ENCODE measurements at places on chromosomes 1 and 21. TPM values are rescaled to one million over a fixed set of nuclear protein-coding genes. Genes with fewer than 3 reads are reported as not detected.

Gene SYTL1
- 0.46 TPM for total RNA-seq

Gene MFAP2
- 172 TPM for total RNA-seq

Gene SMPDL3B
- total RNA-seq = not detected

Gene SLC19A1
- 11.0 TPM for total RNA-seq

Gene PTPRU
- 3.5 TPM for total RNA-seq

Gene OR2L8
- total RNA-seq = not detected

Gene COL8A2
- total RNA-seq = 8.2 TPM

Gene OR10K1
- total RNA-seq = not detected

DNA sequence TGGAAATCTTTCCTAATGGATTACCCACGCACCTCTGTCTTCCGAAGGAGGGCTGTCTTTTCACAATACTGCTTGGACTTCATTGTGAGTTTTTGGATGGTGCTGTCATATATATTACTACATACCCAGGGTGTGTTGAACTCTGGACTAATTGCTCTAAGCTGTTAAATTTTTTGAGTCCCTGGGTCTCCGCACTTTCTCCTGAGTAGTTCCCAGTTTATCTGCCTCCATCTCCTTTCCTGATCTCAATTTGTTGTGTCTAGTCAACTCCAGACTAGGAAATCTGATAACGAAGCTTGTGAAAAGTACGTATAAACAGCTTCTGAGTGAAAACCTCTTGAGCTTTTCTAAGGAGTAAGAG is 211.1 kb downstream of the ROR1 start:
- no peak for DNase-seq

GRCh38 chr21:23394458-23394857 is 2212.8 kb downstream of the MRPL39 start:
- DNase-seq = no peak

DNA sequence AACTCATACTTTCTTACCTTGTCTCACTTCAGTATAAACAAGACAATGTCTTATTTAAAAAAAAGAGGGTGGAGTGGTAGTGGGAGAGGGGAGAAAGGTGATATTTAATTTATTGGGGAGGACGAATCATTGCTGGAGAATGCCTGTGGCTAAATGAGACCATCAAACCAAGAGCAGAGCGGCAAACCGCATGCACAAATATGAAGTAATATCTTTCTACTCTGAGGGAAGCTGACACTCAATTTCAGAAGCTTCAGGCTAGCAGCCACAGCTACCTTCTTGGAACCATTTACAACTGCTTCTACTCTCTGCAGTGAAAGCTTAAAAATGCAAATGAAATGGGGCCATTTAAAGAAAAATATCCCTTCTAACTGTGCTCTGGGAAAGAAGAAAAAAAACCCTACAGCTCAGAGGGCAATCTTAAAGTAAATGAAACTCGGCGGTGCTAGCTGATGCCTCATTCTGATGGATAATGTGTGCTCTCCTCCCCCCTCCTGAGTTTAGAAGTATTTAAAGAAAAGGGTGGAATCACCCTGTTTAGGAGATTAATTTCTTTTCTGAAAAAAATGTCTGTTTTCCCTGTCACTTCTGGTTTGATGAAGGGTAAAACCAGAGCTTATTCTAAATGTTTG is 178.2 kb upstream of the CAMK1G start:
- DNase-seq = no peak

- DNase-seq = no peak
These were observed 136.8 kb downstream of the TYW3 start for GRCh38 chr1:74869702-74870101.

DNA sequence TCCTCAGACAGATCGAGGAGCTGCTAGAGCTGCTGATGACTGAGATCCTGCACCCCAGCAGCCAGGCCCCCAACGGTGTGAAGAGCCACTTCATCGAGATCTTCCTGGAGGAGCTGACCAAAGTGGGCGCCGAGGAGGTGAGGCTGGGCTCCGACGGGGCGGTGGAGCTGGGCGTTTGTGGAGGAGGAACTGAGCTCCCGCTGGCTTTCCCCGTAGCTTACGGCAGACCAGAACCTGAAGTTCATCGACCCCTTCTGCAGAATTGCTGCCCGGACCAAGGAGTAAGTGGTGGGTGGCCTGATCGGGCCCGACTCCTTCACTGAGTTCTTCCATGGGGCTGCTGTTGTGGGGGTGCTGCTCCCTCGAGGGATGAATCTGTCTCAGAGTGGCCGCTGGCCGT is 8.0 kb downstream of the RRP1 start:
- no peak for DNase-seq

GRCh38 chr1:171984850-171985485 is 143.7 kb downstream of the DNM3 start:
- no peak for DNase-seq

GRCh38 chr1:161351482-161351881 is 16.2 kb downstream of the CFAP126 start:
- no peak for DNase-seq

- DNase-seq = no peak
These were observed 37.7 kb downstream of the SH3BGR start for GRCh38 chr21:39489380-39489924.

- no peak for DNase-seq
These were observed 796.9 kb downstream of the ADGRL2 start for GRCh38 chr1:82597649-82598048.

DNA sequence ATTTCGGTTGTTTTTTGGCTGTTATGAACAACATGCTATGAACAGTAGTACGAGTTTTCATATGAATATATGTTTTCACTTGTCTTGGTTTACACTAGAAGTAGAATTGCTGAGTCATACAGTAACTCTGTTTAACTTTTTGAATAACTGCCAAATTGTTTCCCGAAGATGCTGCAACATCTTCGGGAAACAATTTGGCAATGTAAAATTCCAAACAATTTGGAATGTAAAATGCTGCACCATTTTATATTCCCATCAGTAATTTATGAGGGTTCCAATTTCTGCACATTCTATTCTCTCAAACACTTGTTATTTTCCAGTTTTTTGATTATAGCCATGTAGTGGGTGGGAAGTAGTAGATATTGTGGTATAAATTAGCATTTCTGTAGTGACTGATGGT is 11.6 kb downstream of the PCBP3 start:
- no peak for DNase-seq

GRCh38 chr1:40799351-40799867 is 15.8 kb downstream of the KCNQ4 start:
- DNase-seq = no peak

GRCh38 chr1:204516180-204516879 is at the start of gene MDM4:
Gene MDM4 (plus strand): TSS chr1:204516406. CDS start chr1:204525519, 9,113 bp downstream.
- DNase-seq = peak; percentile 95

DNA sequence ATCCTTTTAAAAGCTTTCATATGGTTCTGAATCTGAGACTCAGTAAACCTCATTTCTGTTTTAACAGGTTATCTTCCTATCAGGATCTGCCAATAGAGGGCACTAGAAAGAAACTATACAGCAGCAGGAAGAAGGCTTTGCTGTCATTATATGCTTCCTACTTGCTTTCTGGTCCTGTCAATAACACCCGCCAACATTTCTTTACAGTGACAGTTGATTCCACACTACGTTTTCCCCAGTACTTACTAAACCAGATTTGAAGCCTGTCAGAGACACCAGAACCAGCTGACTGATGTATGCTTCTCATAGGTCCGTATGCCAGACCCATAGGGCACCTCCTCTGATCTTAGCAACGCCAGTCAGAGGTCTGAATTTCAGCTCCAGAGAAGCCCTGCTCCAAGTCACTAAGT is 341.0 kb upstream of the NEGR1 start:
- DNase-seq = no peak

Data from osteocyte (in vitro differentiated cells).